ENCODE measurements at places on chromosomes 7 and 10. TPM values are rescaled to one million over a fixed set of nuclear protein-coding genes. Genes with fewer than 3 reads are reported as not detected.

DNA sequence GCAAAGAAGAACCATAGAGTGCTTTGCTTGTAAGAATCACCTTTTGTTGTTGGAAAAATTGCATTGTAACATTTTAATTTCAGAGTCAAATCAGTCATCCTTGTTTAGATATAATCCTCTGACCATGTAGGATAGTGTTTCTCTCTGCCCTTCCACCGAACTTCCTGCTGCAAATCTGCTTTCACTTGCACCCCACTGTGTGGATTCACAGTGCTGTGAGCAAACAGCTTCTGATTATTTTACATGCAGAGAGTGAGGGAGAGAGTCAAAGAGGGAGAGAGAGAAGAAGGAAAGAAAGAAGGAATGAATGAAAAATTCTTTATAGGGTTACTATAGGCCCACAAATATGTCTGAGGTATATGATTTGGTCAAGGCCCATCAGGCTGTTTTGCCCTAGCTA lies 30.0 kb upstream of the SEM1 start:
- H3K27me3 ChIP-seq: no peaks in the 10 kb centered on the region
- H3K4me1 ChIP-seq: peaks cover 18% of the 10 kb centered on the region
- H3K27ac ChIP-seq: no peak overlapping the region
- peak; percentile 18 for DNase-seq
- H3K4me3 ChIP-seq: peak overlapping the region; percentile 25

- no peaks in the 10 kb centered on the region for H3K27me3 ChIP-seq
- no peaks in the 10 kb centered on the region for H3K36me3 ChIP-seq
- H3K4me1 ChIP-seq: no peaks in the 10 kb centered on the region
- peak; percentile 66 for DNase-seq
- H3K27ac ChIP-seq: no peak overlapping the region
These were observed 120.5 kb downstream of the GALNT11 start for GRCh38 chr7:152145853-152146466.

DNA sequence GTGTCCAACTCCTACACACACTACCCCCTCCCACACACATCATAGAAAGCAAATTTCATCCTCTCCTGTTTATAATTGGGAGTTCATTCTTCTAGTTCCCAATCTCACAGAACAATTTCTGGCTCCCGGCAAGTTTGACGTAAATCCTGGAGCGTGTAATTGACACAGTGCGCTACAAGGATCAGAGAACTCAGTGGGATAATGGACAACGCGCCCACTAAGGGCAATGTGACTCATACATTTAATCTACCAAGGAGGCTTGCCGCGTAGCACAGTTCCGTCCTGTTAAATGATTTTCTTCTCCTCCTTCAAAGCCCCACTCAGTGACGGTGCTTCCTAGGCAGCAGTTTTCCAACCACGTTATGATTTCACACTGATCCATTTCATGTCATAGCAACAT lies 277.6 kb downstream of the SFMBT2 start:
- H3K27ac ChIP-seq: no peak overlapping the region
- DNase-seq: no peak
- H3K4me1 ChIP-seq: no peaks in the 10 kb centered on the region

Gene IKZF5
- 6.9 TPM for polyA plus RNA-seq

- DNase-seq: no peak
- no peak overlapping the region for H3K27ac ChIP-seq
- no peaks in the 10 kb centered on the region for H3K27me3 ChIP-seq
- H3K4me3 ChIP-seq: no peak overlapping the region
These were observed 46.5 kb downstream of the AMPH start for GRCh38 chr7:38584443-38585210.

Gene SEMA4G
- polyA plus RNA-seq: 5.3 TPM

Gene VAX1
- polyA plus RNA-seq: not detected

- H3K4me3 ChIP-seq: no peak overlapping the region
- no peaks in the 10 kb centered on the region for H3K4me1 ChIP-seq
- H3K27ac ChIP-seq: no peak overlapping the region
- no peak for DNase-seq
- H3K27me3 ChIP-seq: no peaks in the 10 kb centered on the region
These were observed 4.0 kb upstream of the TMEM236 start for GRCh38 chr10:17747883-17748550.

Gene PIP
- polyA plus RNA-seq: not detected

Gene NODAL
- polyA plus RNA-seq: 12.0 TPM

DNA sequence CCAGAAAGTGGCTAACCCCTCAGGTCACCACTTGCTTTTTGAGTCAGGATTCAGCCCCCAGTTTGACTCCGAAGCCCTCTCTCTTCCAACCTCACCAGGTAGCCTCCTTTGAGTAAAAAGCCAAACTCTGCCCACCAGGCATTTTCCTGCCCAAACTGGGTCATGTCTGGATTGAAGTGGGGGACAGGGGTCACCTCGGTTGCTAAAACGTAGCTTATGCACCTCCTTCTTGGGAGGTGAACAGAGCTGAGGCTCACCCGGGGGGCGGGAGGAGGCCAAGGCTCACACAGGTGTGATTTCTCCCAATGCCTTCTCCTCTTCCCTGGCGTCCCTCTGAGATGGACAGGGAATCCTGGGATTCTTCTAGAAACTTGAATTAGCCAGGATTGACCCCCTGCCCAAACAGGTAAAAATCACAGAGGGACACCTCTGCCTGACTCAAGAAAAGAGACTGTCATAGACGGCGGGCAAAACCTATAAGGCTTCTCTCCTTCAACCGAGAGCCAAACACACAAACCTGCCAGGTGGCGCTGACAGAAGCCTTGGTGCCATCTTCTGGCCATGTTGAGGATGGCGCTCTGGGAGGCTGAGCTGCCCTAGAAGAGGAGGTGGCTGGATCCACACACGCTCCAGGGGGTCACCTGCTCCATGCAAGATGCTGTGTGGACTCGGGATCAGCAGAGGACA lies 51.6 kb downstream of the PRLHR start:
- H3K27ac ChIP-seq: no peak overlapping the region
- no peak overlapping the region for H3K4me3 ChIP-seq
- H3K36me3 ChIP-seq: no peaks in the 10 kb centered on the region
- H3K4me1 ChIP-seq: no peaks in the 10 kb centered on the region
- peak; percentile 83 for DNase-seq

DNA sequence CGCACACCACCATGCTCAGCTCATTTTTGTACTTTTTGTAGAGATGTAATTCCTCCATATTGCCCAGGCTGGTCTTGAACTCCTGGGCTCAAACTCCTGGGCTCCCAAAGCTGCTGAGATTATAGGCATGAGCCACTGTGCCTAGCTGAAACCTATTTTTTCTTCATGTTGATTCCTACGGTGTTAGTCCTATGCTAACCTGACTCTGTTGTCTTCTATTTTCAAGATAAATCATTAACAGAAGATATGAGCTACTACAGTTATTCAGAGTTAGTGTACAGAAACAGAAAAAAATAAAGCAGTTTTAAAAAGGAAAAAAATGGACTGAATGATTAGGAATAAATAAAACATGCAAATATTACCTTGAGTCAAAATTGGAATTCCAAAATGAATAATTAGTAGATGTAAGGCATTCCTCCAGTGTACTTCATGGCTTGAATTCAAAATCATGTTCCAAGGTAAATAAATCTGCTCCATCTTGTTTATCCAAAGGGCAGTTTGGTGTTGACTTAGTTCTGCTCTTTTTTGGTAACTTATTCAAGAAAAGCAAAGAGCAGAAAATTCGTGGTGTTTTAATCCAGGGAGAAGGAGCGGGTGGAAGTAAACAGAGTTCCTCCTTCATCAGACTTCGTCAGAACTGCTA lies 185.8 kb downstream of the CACNB2 start:
- no peaks in the 10 kb centered on the region for H3K4me1 ChIP-seq
- H3K4me3 ChIP-seq: no peak overlapping the region
- no peaks in the 10 kb centered on the region for H3K27me3 ChIP-seq
- no peak overlapping the region for H3K27ac ChIP-seq
- no peak for DNase-seq
- H3K36me3 ChIP-seq: no peaks in the 10 kb centered on the region

GRCh38 chr7:22680482-22680911 lies 46.5 kb upstream of the IL6 start:
- H3K4me3 ChIP-seq: no peak overlapping the region
- H3K4me1 ChIP-seq: no peaks in the 10 kb centered on the region
- no peak overlapping the region for H3K27ac ChIP-seq
- no peaks in the 10 kb centered on the region for H3K36me3 ChIP-seq
- no peaks in the 10 kb centered on the region for H3K27me3 ChIP-seq
- DNase-seq: no peak

Gene WDFY4
- not detected for polyA plus RNA-seq

Gene TUBAL3
- not detected for polyA plus RNA-seq

Gene RPS24
- polyA plus RNA-seq: 3,797 TPM

GRCh38 chr7:18426564-18427226 lies 68.9 kb upstream of the HDAC9 start:
- DNase-seq: no peak
- H3K27ac ChIP-seq: no peak overlapping the region
- no peak overlapping the region for H3K4me3 ChIP-seq
- H3K36me3 ChIP-seq: no peaks in the 10 kb centered on the region
- no peaks in the 10 kb centered on the region for H3K27me3 ChIP-seq

Measured in GM23338 (cell line).